ENCODE measurements at places on chromosomes 3 and 15. TPM values are rescaled to one million over a fixed set of nuclear protein-coding genes. Genes with fewer than 3 reads are reported as not detected.
A peak's percentile ranks its signal among the peaks of the same experiment; 100 is the strongest.

GRCh38 chr3:30231277-30232141, 374.9 kb upstream of the TGFBR2 start:
- H3K36me3 ChIP-seq, result no peaks in the 10 kb centered on the region
- peak; percentile 29 for DNase-seq
- H3K27me3 ChIP-seq, result no peaks in the 10 kb centered on the region
- no peak overlapping the region for H3K4me3 ChIP-seq
- peaks cover 16% of the 10 kb centered on the region for H3K4me1 ChIP-seq

DNA sequence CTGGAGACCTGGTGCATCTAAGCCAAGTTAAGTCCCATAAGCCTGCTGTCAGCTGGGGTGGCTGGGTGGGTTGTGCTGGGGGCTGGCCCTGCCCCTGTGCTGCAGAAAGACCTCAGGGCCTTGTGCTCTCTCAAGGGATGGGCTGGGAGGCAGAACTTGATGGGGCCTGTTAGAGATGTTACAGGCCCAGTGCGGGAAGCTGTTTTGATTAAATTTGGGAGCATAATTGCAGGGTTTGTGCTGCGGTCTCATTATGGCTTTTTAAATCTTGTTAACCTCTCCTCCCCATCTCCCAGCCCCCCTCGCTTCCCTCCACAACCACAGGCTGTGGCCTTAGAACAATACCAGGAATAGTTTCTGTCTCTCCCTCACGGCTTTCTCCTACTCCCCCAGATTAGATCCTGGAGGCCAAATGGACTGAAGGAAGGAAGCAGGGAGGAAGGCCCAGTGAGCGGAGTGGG, 87.6 kb upstream of the TLE3 start:
- no peak overlapping the region for H3K4me3 ChIP-seq
- DNase-seq, result no peak
- H3K36me3 ChIP-seq, result no peaks in the 10 kb centered on the region

DNA sequence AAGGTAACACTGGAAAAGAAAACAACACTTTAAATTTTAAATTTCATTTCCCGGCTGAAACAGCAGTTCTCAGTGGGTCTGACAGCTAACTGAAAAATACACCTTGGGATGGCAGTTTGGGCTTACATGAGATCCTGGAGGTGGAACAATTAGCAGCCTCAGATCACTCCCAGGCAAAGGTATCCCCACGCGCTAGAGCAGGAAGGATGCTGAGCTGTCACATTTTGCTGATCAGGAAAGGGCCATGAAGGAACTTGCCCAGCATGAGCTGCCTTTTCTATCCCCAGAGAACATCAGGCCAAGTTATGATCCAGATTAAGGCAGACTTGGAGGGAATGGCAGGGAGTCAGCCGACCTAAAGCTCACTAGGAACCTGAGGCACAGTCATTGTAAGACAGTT, 204.8 kb upstream of the SLC2A2 start:
- no peak overlapping the region for H3K4me3 ChIP-seq
- no peaks in the 10 kb centered on the region for H3K27me3 ChIP-seq
- no peaks in the 10 kb centered on the region for H3K36me3 ChIP-seq
- no peaks in the 10 kb centered on the region for H3K4me1 ChIP-seq
- DNase-seq, result no peak

GRCh38 chr3:27289769-27290413, 79.3 kb downstream of the NEK10 start:
- no peak overlapping the region for H3K4me3 ChIP-seq
- no peaks in the 10 kb centered on the region for H3K36me3 ChIP-seq
- H3K4me1 ChIP-seq, result no peaks in the 10 kb centered on the region
- no peak for DNase-seq
- H3K27me3 ChIP-seq, result no peaks in the 10 kb centered on the region

DNA sequence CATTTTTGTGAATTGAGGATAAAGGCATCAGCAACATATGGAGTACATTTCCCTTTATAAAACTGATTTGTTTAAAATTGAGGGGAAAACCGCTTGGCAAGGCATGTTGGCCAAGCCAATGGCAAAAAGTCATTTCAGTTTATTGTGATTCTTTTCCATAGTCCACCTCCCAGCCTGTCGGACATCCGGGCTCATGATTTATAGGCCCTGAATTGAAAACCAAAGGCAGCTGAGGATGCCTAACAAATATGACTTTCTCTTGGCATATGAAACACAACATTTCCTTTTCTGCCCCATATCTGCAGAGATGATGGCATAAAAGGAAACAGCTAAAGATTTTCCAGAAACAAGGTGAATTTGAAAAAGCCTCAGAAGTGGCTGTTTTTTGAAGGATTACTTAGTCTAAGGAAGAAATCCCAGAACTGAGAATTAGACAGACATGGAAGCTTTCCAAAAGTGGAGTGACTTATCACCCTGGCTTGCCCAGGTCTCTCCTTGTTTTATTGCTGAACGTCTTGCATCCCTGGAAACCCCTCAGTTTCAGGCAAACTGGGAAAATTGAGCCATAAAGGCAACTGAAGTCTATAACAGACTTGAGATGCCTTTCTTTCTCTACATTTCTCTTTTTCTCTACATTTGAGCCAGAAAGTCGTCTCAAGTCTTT, 74.0 kb downstream of the COL8A1 start:
- H3K27me3 ChIP-seq, result no peaks in the 10 kb centered on the region
- no peak overlapping the region for H3K4me3 ChIP-seq
- H3K27ac ChIP-seq, result no peak overlapping the region
- H3K4me1 ChIP-seq, result no peaks in the 10 kb centered on the region
- no peak for DNase-seq

RARRES1 gene
- not detected for total RNA-seq

GRCh38 chr3:47377186-47377585, 3.6 kb upstream of the PTPN23 start:
- no peaks in the 10 kb centered on the region for H3K27me3 ChIP-seq
- no peaks in the 10 kb centered on the region for H3K36me3 ChIP-seq
- DNase-seq, result no peak
- no peak overlapping the region for H3K27ac ChIP-seq
- peaks cover 4% of the 10 kb centered on the region for H3K4me1 ChIP-seq
